Stimulated activated CD4-positive, alpha-beta T cell treated with anti-CD3 and anti-CD28 coated beads, Interleukin-1b, Interleukin-23, amount 100 ng/mL, for 1 hour (primary cell): ENCODE measurements at places on chromosomes 7 and 10.

- DNase-seq, result no peak
Measured at GRCh38 chr7:100588438-100588837, 2.3 kb downstream of the FBXO24 start.

GRCh38 chr10:3995302-3996210, 210.5 kb upstream of the KLF6 start:
- DNase-seq, result no peak

DNA sequence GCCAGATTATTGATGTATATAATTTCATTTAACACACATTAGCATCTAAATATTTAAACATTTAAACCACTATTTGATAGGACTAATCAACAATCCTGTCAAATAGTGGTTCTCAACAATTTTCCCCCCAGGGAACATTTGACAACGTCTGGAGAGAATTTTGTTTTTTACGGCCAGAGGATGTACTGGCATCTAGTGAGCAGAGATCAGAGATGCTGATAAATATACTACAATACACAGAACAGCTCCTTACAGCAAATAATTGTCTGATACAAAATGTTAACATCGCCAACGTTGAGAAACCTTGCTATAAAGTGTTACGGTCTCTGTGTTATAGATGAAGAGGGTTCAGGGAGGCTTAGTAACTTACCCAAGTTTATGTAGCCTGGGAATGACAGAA, 25.0 kb upstream of the TMEM229A start:
- no peak for DNase-seq

DNA sequence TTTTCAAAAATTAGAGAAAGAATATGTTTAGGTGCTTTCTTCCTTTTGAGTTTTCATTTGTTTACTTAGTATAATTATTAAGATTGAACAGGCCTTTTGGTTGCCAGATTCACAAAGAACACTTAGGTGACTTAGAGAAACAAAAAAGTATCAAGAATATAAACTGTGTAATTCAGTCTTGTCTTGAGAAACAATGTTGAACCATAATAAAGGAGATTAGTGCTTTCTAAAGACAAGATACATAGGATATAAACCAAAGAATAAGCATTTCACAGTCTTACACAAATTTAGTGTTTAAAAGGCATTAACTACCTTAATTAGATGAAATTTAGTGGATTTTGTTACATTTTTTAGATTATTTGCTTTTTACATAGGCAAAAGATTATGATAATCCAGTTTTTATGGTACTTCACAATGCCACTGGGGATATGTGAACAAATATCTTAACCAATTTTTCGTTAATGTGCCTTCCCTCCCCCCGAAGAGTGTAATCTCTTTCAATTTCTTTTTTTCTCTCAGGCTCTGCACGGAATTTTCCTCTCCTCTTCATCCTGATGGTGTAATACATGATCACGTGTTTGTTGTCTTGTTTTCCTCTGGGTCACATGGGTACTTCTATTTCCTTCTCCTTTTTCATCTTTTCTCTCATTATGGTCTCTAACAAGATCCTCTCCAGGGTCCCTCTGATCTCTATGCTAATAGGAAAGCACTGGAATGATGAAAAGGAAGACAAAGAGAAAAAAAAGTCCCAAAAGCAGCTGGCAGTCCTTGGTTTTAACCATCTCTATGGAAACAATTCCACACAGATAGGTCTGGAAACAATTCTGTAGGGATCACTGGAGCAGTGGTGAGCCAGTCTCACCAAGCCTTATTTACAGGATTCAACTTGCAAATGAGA, 3.7 kb upstream of the HNRNPH3 start:
- no peak for DNase-seq

- DNase-seq, result no peak
Measured at GRCh38 chr7:123242467-123243092, 42.8 kb upstream of the SLC13A1 start.

DNA sequence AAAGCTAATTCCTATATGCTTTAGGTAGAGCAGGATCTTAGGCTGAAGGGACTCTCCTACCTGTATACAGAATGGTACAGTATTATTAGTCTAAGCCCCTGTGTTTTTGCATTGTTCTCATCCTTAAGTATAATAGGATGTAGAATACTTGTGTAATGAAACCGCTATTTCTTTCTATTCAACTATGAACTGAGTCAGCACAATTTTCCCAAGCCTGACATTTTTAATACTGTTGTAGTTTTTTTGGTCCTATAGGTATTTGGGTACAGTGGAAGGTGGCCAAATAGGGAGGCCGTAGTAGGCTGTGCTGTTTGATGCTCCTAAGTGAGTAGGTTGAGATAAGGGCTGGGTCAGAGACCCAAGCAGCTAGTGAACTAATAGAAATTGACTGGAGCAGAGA, 205.1 kb downstream of the MACC1 start:
- DNase-seq, result no peak

GRCh38 chr7:40658729-40659128, 523.9 kb downstream of the SUGCT start:
- DNase-seq, result no peak

DNA sequence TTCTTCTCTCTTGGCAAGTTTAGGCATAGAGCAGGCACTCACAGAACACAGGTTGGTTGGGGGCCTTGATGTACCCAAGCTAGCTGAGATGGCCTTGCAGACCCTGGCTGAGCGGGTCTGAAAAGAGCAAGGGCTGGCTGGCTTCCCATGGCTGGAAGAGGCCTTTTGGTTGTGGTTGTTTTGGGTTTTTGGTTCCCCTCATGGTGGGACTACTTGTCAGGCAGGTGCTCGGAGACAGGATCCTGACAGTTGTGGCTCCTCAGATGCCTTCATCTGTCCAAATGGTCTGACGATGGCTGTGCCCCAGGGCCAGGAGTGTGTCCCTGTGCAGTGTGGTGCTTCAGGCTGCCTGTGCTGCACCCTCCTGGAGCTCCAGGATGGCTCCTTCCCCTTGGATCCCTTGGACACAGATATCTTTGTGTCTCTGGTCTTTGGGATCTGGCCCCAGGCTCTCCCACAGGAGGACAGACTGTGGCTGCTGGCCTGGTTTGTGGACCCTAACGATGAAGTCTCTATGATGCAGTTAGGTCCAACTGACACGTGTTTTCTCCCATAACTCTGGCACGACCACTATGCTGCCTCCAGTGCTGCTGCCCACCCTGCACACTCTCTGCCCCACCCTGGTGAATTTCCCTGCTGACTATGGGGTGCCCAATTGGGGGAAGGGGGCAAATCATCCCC, 321.5 kb upstream of the ZNF32 start:
- DNase-seq, result no peak

DNA sequence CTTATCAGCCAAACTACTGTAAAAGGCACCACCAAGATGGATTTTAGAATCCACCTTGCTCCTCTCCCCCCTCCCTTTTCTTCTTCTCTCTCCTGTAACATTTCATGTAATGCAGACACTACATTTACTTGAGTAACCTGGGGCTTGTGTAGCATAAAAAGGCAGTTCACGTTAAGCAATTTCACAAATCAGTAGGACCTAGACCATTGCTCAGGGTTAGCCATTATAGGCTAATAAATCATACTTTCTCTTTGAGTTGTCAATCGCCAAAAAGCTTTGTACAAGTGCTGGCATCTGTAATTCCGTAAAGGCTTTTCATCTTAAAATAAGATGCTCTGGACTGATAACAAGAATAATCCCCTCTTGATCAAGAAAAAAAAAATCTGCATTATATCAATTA, 224.7 kb downstream of the GLI3 start:
- DNase-seq, result no peak

- no peak for DNase-seq
Measured at GRCh38 chr7:36752026-36752711, 27.9 kb upstream of the AOAH start.

DNA sequence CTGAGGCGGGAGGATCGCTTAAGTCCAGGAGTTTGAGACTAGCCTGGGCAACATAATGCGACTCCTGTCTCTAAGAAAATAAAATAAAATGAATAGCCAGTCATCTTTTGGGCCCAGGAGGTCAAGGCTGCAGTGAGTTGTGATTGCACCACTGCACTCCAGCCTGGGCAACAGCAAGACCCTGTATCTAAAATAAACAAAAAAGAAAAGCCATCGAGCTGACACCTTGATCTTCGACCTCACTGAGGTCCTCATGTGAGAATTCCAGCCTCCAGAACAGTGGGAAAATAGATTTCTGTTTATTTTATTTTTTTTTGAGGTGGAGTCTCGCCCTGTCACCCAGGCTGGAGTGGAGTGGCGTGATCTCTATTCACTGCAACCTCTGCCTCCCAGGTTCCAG, 301.5 kb upstream of the GALNT17 start:
- no peak for DNase-seq

GRCh38 chr10:84452003-84452402, 123.6 kb downstream of the CCSER2 start:
- DNase-seq, result no peak
